ENCODE measurements at places on chromosomes 12 and 14.

DNA sequence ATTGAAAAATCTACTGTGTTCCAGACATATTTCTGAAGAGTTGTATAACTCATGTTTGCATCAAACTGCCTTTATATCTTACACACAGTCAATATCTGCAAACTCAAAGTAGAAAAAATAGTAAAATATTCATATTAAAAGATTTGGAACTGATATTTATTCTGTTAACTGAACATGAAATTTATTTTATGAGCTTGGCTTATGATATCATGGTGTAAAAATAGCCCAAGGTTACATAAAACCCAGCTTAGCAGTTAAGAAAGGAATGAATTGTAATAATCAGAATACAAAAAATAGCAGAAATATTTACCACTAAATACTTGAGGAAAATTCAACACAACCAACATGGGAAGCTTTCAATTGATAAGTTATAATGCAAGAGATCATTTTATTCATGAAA, 367.9 kb downstream of the FLRT2 start:
- no peak for DNase-seq

- DNase-seq = no peak
These were observed 1.2 kb downstream of the CPSF6 start for GRCh38 chr12:69240631-69240995.

DNA sequence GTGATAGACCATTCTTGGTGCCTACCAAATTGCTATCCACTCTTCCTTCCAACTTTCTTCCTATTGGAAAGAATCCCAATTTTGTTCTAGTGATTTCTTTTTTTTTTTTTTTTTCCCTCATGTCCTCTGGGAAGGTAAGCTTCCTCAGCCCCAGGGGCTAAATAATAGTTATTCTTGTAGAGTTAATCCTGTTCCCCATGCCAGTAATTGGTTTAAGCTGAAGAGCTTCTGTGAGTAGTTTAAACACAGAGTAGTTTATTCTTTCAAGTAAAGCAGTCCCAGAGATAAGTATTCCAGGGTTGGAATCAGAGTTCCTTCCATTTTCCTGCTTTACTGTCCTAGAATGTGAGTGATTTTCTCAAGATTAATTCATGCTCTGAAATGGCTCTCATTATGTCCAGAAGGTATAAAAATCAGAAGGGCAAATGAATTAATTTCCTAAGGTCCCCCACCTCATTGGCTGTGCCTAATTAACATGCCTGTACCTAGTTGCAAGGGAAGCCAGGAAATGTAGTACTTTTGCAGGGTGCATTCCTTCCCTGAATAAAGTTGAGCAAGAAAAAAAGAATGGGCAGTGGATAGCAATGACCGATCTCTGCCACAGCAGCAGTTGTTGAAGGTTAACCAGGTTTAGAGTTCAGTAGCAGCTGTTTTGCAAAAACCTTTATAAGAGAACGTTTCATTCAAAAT, 97.8 kb downstream of the PLEKHA5 start:
- no peak for DNase-seq

DNA sequence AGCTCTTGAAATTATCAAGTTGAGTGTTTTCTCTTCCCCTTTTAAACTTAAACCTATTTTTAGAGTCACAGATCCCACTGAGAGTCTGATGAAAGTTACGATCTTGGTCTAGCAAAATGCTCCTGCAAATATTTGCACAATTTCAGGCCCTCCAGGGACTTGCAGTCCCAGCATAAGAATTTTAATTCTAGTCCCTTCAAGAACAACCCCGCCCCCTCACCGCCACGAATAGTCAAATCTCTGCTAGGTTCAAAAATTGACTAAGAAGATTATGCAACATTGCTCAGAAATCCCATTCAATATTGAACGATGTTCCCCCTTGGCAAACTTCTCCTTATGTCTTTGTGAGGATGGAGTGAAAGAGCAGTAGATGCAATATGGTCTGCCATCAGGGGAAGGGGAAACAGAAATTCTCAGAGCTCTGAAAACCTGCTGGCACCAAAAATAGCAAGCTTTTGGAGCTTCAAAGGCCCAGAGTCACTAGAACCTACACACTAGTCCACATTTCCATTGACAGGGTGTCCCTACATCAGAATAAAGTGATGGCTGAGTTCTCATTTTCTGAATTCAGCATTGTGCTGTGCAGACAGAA, 127.5 kb upstream of the CCDC175 start:
- no peak for DNase-seq

GRCh38 chr12:121403721-121404120, 3.8 kb downstream of the RNF34 start:
- no peak for DNase-seq

DNA sequence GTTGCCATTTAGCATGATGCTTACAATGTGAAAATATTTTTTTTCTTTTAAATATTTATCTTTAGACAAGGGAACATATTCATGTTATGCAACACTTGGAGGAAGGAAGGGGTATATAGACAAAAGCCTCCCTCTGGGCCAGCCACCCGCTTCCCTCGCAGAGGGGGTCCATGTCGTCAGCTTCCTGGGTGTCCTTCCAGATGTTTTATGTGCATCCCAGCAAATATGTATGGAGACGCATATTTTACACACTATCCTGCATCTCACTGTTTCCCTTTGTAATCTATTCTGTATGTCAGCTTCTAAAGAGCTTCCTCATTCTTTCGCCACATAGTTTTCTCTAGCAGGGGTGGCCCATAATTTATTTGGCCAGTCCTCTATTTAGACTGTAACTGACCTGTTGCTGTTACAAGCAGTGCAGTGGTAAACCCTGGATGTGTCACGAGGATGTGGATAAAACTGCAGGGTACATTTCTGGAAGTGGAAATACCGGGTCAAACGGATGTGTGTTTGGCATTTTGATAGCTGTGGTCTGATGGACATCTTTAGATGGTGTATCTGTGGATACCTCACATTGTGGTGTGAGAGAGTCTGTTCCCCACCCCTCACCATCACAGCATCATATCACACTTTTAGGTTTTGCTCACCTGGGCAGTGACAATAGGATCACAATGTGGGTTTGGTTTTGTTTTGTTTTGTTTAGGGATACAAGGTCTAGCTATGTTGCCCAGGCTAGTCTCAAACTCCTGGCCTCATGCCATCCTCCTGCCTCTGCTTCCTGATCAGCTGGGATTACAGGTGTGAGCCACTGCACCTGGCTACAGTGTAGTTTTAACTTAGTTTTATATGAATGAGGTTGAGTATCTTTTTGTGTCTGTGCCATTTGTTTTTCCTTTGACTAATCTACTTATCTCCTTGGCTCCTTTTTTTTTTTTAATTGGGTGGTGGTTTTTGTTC, 31.6 kb downstream of the FAM222A start:
- DNase-seq = no peak
